GM23338 (cell line): ENCODE measurements at places on chromosomes 4 and X. TPM values are rescaled to one million over a fixed set of nuclear protein-coding genes. Genes with fewer than 3 reads are reported as not detected.

CYLC1 gene
- total RNA-seq, result not detected in 2 replicates

DNA sequence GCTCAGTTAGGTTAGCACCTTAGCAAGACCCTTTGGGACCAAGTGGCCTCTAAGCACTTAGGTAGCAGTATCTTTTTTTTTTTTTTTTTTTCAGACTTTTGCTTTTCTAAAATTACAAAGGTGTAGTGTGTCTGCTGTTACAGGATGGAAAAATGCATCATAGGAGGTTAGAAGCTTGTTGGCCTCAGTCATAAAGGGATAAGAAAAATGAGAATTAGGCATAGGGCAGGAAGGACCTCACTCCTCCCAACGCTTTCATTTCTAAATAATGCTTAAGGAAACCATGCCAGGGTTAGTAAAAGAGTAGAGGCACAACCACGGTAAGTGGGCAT, 148.4 kb upstream of the PLAC1 start:
- no peak for DNase-seq
- no peaks in the 10 kb centered on the region for H3K36me3 ChIP-seq
- H3K4me3 ChIP-seq, result peak overlapping the region; percentile 73

DNA sequence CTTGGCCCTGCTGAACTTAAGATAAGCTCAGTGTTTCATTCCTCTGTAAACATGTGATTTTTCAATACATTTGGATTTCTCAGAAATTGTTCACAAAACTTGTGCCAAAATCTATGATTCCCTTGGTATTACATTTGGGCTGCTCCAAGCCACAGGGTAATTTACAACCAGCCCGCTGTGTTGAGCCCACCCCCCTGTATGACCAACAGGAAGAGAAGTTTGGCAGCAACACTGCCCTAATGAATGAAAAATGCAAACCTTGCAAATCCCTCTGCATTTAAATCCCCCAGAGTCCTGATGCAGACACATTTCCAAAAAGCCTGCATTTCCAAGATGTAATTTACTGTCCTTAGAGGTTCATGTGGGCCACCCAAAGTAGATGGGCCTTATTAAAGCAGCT, 34.1 kb upstream of the GAB1 start:
- no peak overlapping the region for H3K4me3 ChIP-seq
- H3K27ac ChIP-seq, result no peak overlapping the region
- peak; percentile 24 for DNase-seq
- H3K4me1 ChIP-seq, result peaks cover 9% of the 10 kb centered on the region; the same call in 1 of the 2 replicates
- no peaks in the 10 kb centered on the region for H3K27me3 ChIP-seq

DNA sequence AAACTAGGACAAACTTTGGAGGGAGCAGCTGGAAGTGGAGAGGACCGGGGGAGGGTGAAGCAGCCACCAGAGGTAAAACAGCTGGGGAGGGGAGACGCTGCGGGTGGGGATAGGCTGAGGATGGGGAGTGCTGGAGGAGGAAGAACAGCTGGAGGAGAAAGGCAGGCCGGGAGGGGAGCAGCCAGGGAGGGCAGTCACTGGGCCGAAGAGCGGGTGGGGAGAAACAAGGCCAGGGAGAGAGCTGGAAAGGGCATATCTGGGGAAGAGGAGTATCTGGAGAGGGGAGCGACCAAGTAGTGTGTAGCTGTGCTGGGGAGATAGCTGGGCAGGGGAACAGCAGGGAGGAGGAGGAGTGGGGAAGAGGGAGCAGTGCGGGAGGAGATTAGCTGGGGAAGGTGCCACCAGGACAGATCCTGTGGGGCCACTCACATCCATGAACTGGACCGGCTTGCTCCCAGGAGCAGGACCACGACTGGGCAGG, 2.7 kb downstream of the SLC38A5 start:
- no peaks in the 10 kb centered on the region for H3K36me3 ChIP-seq
- no peaks in the 10 kb centered on the region for H3K27me3 ChIP-seq
- no peaks in the 10 kb centered on the region for H3K4me1 ChIP-seq
- H3K27ac ChIP-seq, result no peak overlapping the region
- peak overlapping the region; percentile 68; the same call in 1 of the 2 replicates for H3K4me3 ChIP-seq
- DNase-seq, result peak; percentile 5

GRCh38 chr4:25861951-25862410, 807 bp downstream of the SEL1L3 start:
- H3K4me1 ChIP-seq, result peaks cover 46% of the 10 kb centered on the region
- peak; percentile 64 for DNase-seq
- no peak overlapping the region for H3K27ac ChIP-seq
- peaks cover 15% of the 10 kb centered on the region for H3K27me3 ChIP-seq
- H3K36me3 ChIP-seq, result no peaks in the 10 kb centered on the region

DNA sequence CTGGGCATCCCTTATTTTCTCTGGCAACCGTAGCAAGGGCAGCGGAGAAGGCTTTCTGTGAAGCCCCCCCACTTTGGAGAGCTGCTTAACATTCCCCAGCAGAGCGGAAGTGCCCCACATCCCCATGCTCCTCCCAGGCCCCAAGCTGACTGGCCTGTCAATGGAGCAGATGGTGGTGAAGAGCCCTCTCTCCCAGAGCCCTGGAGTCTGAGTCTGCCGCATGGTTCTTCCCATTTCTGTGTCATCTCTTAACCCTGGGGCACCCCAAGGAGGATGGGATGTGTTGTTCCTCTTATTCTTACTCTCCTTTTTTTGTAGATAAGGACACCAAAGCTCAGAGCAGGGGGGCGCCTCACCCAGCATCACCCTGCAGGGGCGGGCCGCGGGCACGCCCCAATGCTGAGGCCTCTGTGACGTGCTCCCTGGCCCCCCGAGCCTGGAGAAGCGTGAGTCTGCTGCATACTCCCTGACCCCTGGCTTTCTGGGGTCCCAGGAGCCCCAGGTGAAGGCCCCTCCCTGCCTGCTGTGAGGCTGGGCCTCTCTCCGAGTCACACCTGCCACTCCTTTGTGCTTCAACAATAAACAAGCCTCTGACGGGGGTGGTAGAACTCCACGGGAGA, 35.9 kb downstream of the ADRA2C start:
- H3K27me3 ChIP-seq, result no peaks in the 10 kb centered on the region
- peaks cover 13% of the 10 kb centered on the region for H3K4me1 ChIP-seq
- no peak overlapping the region for H3K27ac ChIP-seq
- H3K4me3 ChIP-seq, result no peak overlapping the region
- no peaks in the 10 kb centered on the region for H3K36me3 ChIP-seq

DNA sequence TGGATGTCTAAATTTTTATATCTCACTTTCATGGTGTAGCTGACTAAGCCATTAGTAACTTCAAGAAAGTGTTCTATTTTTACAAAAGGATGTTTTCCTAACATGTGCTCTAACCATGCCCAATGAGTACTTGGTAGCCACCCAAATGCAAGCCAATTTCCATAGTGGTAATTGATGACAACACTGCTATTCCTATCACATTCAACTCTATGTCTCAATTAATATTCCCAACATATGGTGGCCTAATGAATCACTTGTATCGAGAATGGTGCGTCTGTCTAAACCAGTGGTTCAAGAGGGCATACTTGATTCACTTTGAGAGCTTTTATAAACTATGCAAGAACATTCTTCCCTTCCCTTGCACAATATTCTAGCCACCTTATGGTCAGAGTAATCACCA, 112.9 kb upstream of the GPRIN3 start:
- peaks cover 18% of the 10 kb centered on the region; the same call in 1 of the 2 replicates for H3K4me1 ChIP-seq
- no peaks in the 10 kb centered on the region for H3K27me3 ChIP-seq
- H3K36me3 ChIP-seq, result no peaks in the 10 kb centered on the region

DNA sequence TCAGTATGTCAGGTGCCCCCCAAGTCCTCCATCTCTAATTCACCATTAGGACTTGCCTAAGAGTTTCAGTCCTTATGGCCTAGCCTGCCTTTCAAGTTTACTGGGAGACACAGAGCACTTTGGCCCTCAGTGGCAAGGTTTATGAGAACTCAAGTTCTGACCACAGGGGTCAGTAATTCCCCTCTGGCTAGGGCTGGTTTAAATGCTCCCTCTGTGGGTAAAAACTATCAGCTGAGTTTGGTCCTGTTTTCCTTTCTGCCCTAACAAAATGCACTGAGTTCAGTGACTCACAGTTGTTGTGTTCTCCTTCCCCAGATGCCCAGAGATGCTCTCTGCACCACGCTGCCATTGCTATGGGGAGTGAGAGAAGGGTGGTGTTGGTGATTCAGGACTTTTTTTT, 163.2 kb downstream of the RELL1 start:
- H3K4me1 ChIP-seq, result no peaks in the 10 kb centered on the region
- no peaks in the 10 kb centered on the region for H3K36me3 ChIP-seq
- no peaks in the 10 kb centered on the region for H3K27me3 ChIP-seq
- no peak overlapping the region for H3K27ac ChIP-seq

DNA sequence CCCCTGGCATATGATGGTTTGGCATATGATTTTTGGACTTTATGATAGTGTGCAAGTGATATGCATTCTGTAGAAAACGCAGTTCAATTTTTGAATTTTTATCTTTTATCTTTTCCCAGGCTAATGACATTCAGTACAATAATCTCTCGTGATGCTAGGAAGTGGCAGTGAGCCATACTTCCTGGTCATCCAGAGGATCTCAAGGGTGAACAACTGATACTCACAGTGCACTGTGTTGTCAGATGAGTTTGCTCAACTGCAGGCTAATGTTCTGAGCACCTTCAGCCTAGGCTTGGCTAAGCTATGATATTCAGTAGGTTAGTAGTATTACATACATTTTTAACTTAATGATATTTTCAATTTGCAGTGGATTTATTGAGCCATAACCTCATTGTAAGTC, 405.3 kb downstream of the PCDH7 start:
- DNase-seq, result no peak
- no peaks in the 10 kb centered on the region for H3K36me3 ChIP-seq
- no peak overlapping the region for H3K4me3 ChIP-seq
- H3K27me3 ChIP-seq, result no peaks in the 10 kb centered on the region

- no peak overlapping the region for H3K27ac ChIP-seq
- no peak for DNase-seq
- H3K27me3 ChIP-seq, result no peaks in the 10 kb centered on the region
- no peaks in the 10 kb centered on the region for H3K36me3 ChIP-seq
- H3K4me3 ChIP-seq, result no peak overlapping the region
- H3K4me1 ChIP-seq, result no peaks in the 10 kb centered on the region
Observed at GRCh38 chr4:1500966-1501753, 94.9 kb upstream of the NKX1-1 start.

DNA sequence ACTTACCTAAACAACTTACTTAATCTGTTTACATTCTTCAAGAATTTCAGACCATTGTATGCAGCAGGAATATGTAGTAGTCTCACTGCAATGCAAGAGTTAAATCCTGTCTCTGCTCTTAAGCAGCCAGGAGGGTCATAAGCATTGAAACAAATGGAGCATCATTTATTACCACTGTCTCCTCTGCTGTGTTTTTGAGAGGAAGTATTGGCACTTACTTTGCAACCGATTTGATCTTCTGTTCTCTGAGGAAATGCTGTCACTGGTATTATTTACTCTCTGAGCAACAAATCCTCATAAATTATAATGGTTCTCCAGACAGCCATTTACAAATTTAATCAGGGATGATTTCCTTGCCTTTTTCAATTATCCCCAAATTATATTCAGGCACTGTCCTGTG, 1367.1 kb downstream of the STIM2 start:
- DNase-seq, result no peak
- H3K4me3 ChIP-seq, result no peak overlapping the region
- no peaks in the 10 kb centered on the region for H3K27me3 ChIP-seq
- H3K36me3 ChIP-seq, result no peaks in the 10 kb centered on the region
- no peak overlapping the region for H3K27ac ChIP-seq

- no peak overlapping the region for H3K27ac ChIP-seq
- no peak for DNase-seq
- no peaks in the 10 kb centered on the region for H3K27me3 ChIP-seq
- H3K4me3 ChIP-seq, result no peak overlapping the region
Observed at GRCh38 chr4:172344308-172344938, 531.2 kb downstream of the GALNTL6 start.

PNMA5 gene
- 0.49 and 0.62 TPM in 2 replicates for total RNA-seq

APLN gene
- total RNA-seq, result 0.16 and 0.49 TPM in 2 replicates

GRCh38 chrX:6678313-6678712, 143.4 kb upstream of the VCX3A start:
- no peaks in the 10 kb centered on the region for H3K4me1 ChIP-seq
- H3K27ac ChIP-seq, result no peak overlapping the region
- H3K4me3 ChIP-seq, result no peak overlapping the region
- no peak for DNase-seq

- no peaks in the 10 kb centered on the region for H3K36me3 ChIP-seq
- no peaks in the 10 kb centered on the region for H3K4me1 ChIP-seq
- no peak for DNase-seq
Observed at GRCh38 chr4:152115794-152116193, 355.0 kb upstream of the GATB start.

- 0 out of 2 replicates have a peak, but pooled peaks cover 4% of the 10 kb centered on the region for H3K4me1 ChIP-seq
- H3K36me3 ChIP-seq, result no peaks in the 10 kb centered on the region
- H3K4me3 ChIP-seq, result no peak overlapping the region
- no peak for DNase-seq
- no peak overlapping the region for H3K27ac ChIP-seq
Observed at GRCh38 chrX:68193234-68193633, 240.1 kb downstream of the OPHN1 start.

FAM9C gene
- not detected in 2 replicates for total RNA-seq
